ENCODE measurements at places on chromosomes 12 and 14.

GRCh38 chr12:107760207-107760808 is 629 bp downstream of the PRDM4 start:
- DNase-seq = no peak

- no peak for DNase-seq
These were observed 1.9 kb downstream of the TMEM253 start for GRCh38 chr14:21102521-21103410.

- no peak for DNase-seq
These were observed 194.5 kb upstream of the RGS6 start for GRCh38 chr14:71737760-71738159.

DNA sequence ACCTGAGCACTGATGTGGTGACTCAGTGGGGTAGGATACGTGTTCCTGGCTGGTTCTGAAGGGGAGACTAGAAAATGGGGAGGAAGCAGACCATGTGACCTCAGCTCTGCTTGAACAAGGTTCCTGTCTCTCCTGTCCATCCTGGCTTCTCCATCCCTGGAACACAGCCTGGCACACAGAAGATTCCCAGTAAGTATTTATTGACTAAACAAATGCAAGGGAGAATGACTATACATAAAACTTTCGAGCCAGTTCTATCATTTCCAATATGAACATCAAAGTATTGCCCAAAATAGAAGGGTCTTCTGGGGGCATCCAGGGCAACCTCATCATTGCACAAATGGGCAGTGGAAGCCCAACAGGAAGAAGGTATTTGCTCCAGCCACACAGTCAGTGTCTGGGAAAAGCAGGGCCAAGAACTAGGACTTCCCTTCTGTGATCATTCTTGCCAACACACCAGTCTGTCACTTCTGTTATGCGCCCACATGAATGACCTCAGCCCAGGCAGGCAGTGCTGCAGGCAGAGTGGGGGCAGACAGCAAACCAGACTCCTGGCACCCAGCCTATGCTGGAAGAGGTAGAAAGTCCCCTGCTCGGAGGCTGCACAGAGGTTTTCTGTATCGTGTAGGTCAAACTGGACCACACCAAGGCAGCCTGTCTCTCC is 5.6 kb upstream of the SERPINA9 start:
- no peak for DNase-seq

DNA sequence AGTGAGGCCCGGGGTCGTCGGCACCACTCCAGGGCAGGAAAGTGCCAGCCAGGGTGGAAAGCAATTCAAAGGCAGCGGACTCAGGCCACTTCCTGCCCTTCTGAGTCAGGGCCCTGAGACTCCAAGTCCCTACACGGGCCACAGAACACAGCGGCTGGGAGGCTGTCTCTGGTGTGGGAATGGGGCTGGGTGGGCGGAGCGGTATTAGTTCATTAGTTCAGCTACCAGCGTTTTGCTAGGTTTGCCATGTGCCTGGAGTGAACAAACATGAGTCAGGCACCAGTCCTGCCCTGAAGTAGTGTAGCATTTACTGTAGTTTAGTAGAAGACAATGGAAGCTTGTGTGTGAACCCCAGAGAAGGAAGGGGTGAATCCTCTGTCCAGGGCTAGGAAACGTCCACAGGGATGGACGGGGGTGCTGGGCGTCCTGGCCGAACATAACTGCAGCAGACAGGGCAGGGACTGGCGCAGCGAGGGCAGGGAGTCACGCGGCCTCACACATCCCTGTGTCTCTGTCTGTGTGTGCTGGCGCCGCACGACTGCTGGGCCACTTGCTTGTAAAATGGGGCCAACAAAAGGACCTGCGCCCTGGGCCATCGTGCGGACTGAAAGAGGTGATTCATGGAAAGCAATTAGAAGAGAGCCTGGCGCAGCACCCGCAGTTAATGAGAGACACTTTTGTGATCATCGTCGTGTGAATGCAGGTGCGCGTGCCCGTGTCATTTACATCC is 186.4 kb upstream of the PRMT8 start:
- DNase-seq = peak; percentile 68

Data from T1000 (cell line).